ENCODE measurements at places on chromosomes 4 and X.

DNA sequence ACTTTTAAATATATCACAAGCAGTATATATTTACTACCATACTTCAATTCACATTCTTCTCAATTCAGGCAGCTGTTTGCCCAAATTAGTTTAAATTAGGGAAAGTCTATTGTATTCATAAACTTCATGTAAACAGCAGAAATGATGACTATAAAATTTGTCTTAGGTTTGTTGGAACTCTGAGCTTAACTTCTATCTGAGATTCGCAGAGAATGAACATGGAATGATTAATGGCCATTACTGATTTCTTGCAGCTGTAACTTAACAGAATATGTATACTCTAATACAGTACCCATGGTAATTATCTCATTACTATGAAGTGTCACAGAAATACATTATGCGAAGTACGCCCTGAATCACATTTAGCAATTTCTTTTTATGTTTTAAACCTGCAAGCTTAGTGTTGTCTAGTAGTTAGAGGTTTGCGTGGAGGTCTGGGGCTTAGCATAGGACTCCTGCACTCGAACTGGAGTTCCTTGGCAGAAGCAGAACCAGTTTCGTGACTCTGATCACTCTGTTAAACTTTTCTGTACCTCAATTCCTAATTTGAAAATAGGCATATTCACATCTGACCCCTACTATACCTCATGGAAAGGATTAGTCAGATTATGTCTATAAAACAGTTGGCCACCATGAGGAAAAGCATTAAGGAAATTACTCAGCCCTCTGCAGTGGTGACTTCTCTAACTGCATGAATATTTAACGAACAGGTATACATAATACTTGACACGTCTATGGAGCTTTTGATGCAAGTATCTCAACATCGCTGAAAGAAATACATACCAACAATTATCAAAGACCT is 243.2 kb downstream of the MGST2 start:
- DNase-seq, result no peak

- DNase-seq, result no peak
These were observed 3.2 kb upstream of the XKRX start for GRCh38 chrX:100931925-100932285.

DNA sequence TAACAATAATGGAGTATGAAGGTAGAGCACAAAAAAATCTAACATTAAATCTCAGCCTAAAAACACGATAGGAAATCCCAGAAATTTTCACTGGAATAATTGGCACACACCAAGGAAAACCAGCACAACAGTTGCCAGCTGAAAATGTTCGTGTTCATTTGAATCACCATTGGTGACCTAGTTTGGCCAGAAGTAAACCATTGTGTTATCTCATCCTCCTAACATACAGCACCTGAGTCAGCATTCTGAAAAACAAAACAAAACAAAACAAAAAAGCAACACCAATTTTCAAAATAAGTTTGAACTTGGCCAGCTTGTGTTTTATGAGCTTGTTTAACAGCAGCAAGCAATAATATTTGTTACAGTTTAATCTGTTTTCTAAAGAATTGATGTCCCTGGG is 41.1 kb downstream of the UCHL1 start:
- DNase-seq, result no peak

DNA sequence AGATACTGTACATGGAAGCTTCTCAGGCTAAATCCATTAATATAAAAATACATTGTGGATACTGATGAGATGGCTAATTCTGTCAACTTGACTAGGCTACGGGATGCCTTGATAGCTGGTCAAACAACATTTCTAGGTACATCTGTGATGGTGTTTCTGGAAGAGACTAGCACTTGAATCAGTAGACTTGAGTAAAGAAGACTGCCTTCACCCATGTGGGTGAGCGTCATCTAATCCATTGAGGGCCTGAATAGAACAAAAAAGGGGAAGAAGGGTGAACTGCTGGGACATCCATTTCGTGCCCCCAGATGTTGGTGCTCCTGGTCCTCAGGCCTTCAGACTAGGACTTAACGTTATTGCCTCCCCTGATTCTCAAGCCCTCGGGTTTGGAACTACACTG is 3.7 kb upstream of the SRP72 start:
- no peak for DNase-seq

- DNase-seq, result no peak
These were observed 4.1 kb downstream of the POF1B start for GRCh38 chrX:85375333-85375738.

DNA sequence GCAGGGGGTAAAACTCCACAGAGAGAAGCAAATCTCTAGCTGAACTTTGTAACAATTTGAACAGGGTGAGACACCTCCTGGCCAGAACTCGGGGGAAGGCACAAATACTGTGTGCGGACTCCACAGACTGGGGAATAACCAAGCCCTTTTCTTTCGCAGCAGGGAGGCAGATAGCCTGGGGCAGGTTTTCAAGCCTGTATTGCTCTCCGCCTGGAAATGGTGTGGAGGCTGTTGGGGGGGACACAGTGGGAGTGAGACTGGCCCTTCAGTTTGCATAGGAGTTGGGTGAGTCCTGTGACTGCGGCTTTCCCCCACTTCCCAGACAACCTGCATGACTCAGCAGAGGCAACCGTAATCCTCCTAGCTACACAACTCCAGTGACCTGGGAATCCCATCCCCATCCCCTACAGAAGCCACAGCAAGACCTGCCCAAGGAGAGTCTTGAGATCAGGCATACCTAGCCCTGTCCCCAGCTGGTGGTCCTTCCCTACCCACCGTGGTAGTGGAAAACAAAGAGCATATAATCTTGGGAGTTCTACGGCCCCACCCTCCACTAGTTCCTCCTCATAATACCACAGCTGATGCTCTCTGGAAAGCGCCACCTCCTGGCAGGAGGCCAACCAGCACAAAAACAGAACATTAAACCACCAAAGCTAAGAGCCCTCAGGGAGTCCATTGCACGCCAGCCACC is 12.9 kb upstream of the SMPX start:
- DNase-seq, result no peak

DNA sequence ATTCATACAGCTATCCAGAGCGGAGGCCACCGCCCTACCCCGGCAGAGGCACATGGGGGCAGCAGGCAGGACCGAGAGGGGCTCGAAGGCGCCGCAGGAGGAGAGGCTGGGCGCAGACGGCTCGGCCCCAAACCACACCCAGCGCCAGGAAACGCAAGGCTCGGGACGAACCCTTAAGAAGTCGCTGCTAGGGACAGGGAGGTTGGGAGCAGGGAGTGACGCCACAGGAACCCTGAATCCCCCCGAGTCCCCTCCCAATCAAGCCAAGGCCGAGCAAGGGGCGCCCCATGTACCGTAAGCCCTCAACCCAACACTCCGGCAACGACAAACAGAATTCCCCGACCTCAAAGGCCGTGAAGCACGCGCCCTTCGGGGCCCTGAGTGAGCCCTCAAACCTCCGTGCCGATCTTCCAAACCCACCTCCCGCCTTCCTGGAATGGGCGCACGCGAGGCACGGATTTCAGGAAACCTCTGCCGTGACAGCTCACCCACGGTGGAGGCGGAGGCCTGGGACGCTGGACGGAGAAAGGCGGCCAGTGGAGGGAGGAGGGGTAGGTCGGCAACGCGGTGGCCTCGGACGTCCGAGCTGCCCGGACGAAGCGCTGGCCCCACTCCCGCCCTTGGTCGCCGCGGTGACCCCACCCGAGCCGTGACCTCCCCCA is 1.8 kb downstream of the ZFYVE28 start:
- no peak for DNase-seq

DNA sequence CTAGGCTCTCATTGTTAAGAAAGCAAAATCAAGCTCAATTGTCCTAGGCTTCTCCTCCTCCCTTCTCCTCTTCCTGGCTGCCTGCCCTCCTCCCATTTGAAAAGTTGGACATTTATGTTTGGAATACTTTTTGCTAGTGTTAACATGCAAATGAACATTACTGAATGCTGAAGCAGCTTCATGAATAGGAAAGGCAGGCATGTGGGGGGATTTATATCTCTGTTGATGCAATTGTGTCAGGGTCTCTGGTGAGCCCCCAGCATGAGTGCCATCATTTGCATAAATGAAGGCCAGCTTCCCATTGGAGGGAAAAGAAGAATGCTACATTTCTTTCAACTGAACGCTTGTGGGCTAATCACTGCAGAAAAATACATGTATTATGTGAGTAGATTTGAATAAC is 160.1 kb upstream of the NDST3 start:
- no peak for DNase-seq

GRCh38 chrX:132218100-132218812 is 991 bp downstream of the RAP2C start:
- DNase-seq, result peak; percentile 85

GRCh38 chr4:175536852-175537453 is 275.1 kb downstream of the GPM6A start:
- DNase-seq, result peak; percentile 39

- no peak for DNase-seq
These were observed 25.4 kb downstream of the TMSB4X start for GRCh38 chrX:13000301-13000811.

DNA sequence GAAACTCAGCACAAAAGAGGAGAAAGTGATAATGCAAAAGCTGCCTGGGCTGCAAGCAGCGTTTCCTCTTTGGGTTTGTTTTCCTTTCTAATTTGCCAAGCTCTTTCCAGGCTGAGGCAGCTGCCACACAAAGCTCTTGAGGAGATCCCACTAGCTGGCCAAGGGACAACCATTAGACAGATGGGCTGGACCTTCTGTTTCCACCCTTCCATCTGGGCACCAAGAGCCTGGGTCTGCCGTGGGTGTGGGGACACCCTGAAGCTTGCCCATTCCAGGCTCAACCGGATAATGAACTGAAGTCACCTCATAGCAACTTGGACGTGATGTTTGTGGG is 194.6 kb upstream of the C1QTNF7 start:
- DNase-seq, result no peak

DNA sequence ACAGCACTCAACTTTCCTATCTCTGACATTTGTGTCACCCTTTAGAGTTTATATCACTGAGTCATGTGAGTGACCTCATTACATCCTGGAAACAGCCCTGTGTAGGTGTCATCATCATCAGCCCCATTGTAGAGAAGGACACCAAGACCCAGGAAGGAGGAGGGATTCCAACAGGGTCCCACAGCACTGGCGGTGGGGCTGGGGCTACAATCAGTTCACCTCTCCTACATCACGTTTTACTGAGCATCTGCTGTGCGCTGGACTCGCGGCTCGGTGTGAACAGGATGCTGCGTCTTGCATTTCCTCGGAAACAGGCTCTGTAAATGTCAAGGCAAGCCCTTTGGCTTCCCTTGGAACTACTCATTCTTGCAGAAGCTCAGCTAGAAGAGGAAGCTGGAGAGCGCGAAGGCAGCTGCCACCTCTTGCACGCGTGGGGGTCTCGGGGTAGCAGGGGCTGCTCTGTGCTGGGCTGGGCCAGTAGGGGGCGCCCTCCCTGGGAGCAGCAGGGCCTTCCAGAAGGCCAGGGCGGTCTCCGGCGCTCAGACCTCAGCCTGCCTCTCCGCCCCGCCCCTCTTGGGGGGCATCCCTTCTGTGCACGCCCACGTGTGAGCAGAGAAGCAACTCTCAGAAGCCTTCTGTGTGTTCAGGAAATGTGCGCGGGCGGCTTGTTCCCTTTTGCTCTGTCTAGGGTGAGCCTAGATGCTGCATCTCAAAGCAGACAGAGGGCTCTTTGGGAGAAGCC is 29.0 kb downstream of the REELD1 start:
- DNase-seq, result peak; percentile 76

GRCh38 chr4:74632634-74633033 is 161.7 kb downstream of the BTC start:
- DNase-seq, result no peak

- no peak for DNase-seq
These were observed 40.4 kb upstream of the MAP3K15 start for GRCh38 chrX:19555683-19556082.

DNA sequence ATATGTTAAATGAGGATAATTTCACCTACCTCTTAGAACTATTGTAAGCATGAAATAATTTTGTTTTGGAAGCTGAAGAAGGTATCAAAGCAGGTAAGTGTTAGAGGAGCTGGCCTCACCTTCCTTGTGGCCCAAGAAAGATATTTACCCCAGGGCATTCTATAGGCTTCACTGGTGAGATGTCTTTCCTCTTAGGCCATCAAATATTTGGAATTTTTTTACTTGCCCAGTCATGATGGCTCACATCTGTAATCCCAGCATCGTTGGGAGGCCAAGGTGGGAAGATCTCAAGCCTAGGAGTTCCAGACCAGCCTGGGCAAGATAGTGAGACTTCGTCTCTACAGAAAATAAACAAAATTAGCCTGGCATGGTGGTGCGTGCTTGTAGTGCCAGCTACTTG is 6.1 kb upstream of the SMS start:
- DNase-seq, result no peak

DNA sequence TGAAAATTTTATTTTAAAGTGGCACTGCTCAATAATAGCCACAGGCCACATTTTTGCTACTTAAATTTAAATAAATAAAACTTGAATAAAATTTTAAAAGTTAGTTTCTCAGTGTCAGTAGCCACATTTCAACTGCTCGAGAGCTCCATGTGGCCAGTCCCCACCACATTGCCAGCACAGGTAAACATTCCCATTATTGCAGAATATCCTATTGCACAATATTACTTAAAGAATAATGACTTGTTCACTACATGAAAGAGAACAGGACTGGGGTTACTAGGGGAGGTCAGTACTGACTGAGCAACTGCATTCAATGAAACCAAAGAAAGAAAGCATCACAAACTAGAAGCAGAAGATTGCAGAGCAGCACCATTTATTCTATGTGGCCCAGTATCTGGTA is 2201.6 kb upstream of the TENM3 start:
- DNase-seq, result no peak

DNA sequence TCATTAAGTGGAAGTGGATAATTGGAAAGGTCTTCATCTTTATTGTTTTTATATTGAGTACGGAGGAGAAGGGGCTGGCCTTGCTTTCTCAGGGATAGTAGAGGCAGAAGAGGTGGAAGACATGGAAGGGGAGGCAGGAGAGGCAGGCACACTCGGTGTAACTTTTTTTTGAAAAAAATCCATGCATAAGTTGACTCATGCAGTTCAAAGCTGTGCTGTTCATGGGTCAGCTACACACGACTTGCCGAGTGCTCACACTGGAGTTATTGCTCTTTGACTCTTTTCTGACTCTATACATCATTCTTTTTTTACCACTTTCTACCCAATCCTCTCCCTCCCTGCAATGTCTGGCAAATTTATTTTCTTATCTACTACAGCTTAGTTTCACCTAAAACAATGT is 158.3 kb upstream of the AADAT start:
- DNase-seq, result no peak

DNA sequence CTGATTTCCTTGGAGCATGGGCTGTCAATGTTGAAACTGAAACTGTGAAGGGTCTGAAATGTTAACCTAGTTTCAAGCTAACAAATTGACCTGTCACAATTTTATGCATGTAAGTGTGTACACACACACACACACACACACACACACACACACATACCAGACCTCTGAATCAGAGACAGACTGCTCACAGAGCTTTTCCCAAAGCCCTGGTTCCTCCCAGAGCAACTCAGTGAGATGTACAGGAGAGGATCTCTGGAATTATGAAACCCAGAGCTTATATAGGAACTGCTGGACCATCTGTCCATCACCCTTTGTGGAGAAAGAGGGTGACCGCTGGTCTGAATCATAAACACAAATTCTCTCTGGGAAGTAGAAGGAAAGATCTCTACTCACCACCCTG is 228.1 kb upstream of the PRPS2 start:
- no peak for DNase-seq

- DNase-seq, result peak; percentile 59
These were observed 49.5 kb downstream of the STX18 start for GRCh38 chr4:4492161-4492847.

Measured in GM13977 (cell line).